Lower leg skin (tissue), 4 donors: ENCODE measurements at places on chromosomes 11 and 22.

- no peak for DNase-seq
These were observed 69.3 kb downstream of the ABTB2 start for GRCh38 chr11:34288492-34288891.

GRCh38 chr22:42635531-42635930 lies 4.9 kb downstream of the ATP5MGL start:
- DNase-seq, result peak; percentile 89

GRCh38 chr11:6648501-6648900 lies 7.1 kb downstream of the DCHS1 start:
- no peak for DNase-seq

- DNase-seq, result no peak
These were observed 121.7 kb upstream of the CHORDC1 start for GRCh38 chr11:90344546-90344945.

GRCh38 chr22:41302021-41302767 lies 869 bp downstream of the ZC3H7B start:
- no peak for DNase-seq

DNA sequence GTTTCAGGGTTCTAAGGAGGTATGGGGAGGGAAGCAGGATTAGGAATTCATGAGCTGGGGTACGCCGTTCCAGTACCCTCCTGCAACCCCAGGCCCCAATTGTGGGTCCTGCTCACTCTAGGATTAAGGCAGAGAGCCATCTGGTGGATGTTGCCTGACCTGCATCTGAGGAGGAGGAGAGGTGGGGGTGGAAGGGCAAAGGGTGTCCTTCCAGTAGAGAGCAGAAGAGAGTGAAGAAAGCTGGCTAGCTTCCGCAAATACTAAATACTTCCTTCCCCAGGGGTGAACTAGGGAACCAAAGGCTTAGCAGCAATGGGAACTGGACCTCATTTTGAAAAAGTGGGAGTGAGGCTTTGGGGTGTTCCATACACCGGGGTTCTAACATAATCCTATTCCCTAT lies 10.6 kb downstream of the LRRC51 start:
- DNase-seq, result no peak

DNA sequence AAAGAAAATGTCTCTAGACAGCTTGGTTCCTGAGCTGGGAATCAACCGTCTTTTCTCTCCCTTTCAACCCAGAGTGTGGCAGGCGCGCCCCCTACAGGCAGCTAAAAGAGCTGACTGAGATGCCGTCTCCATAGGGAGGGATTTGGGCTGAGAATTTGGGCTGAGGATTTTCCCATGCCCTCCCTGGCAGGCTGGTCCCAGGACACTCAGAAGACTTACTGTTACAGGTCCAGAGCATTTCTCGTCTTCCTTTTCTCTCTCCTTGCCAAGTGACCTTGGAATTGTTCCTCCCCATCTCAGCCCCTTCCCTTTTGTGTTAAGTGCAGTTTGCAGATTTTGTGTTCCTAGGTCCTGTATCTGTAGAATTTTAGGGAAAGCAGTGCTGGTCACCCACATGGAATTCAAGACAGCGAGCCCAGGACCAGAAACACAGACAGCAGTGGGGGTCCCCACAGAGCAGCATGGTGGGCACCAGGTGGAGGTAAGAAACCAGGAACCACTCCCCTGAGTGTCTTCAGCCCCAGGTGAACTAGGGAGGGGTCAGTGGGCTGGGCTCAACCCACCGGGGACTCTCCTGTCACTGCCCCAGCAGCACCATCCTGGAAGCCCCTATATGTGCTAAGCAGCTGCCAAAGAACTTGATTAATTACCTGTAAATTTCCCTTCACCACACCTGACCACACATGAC lies 9.9 kb upstream of the IGLL5 start:
- DNase-seq, result peak; percentile 92

GRCh38 chr22:20028855-20029549 lies 8.1 kb downstream of the TANGO2 start:
- no peak for DNase-seq

GRCh38 chr11:24521601-24522000 lies 24.7 kb downstream of the LUZP2 start:
- DNase-seq, result no peak

DNA sequence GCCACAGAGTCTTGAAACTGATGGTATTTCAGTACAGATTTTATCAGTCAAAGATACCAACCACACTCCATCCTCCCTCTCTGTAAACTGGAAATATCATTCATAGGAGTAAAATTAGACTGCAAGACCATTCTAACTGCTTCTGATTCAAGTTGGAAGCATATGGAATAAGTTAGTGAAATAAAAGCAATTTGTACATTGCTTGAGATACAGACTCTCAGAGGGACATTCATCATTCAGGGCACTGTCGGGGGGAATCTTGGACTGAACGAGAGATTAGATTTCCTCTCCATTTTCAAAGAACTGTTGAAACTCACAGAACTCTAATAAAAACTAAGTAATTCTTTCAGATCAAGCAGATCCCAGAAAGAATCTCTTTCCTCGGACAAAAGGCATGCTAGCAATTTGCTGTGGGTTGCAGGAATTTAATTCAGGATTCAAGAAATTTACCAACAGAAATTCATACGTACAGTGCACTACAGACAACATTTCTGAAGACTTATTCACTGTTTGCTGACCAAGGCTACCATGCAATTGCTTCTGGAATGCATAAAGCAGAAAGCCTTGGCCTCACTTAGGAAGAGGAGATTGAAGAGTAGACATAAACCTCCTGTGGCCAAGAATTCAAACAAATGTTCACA lies 34.1 kb downstream of the PAMR1 start:
- DNase-seq, result no peak

GRCh38 chr11:39247570-39248137 lies 2211.8 kb downstream of the LRRC4C start:
- DNase-seq, result no peak

GRCh38 chr11:19947537-19948114 lies 212.6 kb downstream of the DBX1 start:
- no peak for DNase-seq

DNA sequence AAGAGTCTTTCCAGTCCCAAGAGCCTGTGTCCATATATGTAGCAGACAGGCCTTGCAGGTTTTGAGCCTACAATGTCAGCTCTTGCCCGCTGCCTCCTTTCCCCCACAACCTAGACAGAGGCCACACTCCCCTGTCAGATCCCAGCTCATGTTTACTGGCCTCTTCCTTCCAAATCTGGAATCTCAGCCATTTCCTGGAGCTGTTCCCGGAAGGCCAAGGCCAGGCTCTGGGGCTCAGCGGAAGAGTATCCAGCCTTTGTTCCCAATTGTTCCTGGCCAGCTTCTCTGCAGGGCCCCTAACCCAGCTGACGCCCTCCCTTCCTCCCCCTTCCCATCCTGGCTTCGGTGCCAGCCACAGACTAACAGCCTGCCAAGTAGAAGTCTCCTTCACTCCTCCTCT lies 1.0 kb upstream of the ROBO4 start:
- DNase-seq, result peak; percentile 84

GRCh38 chr11:120128392-120129119 lies 9.4 kb downstream of the TRIM29 start:
- DNase-seq, result peak; percentile 97

DNA sequence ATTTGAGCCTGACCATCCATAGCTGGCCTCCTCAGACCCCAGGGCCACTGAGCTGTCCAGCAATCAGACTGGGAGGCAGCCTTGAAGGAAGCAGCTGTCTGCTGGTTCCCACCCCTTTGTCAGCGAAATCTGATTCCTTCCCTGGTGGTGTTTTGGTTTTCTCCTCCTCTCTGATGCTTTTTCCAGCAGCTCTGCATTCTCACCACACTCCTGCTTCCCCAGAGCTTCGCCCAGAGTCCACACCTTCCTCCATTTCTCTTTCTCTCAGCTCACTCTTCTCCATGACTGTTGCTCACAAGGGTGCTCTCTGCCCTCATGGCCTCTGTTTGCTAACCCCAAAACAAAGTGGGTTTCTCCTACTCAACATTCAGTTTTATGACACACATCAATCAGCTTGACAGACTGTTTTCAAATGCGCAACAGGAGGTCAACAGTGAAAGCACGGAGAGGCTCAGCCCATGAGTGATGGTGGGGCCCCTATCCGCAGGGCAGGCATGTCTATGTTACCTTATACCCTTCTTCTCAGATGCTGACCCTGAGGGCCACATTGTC lies 130.6 kb upstream of the MTNR1B start:
- no peak for DNase-seq

DNA sequence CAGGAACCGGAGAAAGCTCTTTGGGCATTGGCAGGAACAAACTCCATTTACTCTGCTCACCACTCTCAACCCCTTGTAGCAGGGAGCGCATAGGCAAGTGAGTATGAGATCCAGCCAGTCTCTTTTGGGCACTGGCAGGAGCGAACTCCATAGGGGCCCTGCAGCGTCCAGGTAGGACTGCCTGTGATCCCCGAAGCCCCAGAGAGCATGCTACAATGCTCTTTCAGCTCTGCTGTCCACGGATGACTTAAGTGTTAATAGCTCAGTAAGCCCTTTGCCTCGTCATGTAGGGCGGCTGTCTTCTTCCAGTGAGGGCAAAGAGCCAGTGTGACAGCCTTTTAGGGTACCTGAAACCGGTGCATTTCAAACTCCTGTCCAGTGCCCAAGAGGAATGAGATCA lies 1525.6 kb upstream of the RAG2 start:
- no peak for DNase-seq

GRCh38 chr11:67630943-67631331 lies 1.2 kb upstream of the NUDT8 start:
- DNase-seq, result no peak

DNA sequence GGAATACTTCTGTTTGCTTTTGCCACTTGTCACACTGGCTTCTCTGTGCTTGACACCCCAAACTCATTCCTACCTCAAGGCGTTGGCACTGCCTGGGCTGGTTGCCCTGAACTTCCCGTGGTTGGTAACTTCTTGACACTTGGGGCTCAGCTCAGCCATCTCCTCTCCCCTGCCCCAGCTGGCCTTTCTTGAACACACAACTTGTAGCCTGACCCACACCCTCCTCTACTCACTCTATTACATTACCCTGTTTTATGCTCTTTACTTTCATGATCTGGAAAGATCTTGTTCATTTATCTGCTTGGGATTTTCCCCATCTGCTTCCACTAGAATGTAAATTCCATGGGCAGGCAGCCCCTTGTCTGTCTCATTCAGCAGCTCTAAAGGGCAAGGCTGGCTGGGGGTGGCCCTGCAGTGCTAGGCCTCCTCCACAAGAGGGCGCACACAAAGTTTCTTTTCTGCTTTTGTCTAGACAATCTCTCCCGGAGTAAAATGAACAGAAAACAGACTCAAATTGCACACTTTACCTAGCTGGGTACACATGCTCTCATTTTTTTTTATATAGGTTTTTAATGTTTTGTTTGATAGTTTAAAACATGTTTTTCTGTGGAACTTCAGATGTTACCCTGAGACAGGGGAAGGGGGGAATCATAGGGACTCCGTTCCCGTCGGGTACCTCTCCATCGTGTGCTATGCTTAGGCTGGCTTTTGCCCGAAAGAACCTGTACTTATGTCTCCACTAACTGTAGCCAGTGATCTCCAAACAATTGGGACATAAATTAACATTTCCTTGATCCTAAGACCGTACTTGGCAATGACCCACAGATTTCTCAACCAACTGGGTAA lies 16.4 kb upstream of the MRGPRX2 start:
- peak; percentile 51 for DNase-seq
